Amniotic stem cell (primary cell): ENCODE measurements at places on chromosomes 7 and 10.

DNA sequence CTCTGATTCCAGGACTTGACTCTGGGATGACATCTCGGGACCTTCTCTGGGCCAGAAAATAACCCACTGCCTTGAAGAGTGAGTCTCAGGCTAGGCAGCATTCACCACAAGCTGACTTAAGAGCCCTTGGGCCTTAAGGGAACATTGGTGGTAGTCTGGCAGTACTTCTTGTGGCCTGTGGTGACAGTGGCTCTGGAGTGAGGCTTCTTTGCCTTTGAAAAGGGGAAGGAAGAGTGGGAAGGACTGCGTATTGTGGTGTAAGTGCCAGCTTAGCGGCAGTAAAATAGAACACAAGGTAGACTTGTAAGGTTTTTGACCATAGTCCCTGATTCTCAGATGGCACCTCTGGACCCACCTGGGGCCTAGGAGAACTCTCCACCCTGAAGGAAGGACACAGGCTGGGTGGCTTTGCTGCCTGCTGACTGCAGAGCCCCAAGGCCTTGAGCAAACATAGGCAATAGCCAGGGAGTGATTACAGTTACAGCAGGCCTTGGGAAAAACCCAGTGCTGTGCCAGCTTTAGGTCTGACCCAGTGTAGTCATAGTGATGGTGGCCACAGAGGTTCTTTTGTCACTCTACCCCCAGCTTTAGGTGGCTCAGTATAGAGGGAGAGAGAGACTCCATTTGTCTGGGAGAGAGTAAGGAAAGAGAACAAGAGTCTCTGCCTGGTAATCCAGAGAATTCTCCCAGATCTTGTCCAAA, 483.9 kb downstream of the SH2D4B start:
- no peak for DNase-seq

DNA sequence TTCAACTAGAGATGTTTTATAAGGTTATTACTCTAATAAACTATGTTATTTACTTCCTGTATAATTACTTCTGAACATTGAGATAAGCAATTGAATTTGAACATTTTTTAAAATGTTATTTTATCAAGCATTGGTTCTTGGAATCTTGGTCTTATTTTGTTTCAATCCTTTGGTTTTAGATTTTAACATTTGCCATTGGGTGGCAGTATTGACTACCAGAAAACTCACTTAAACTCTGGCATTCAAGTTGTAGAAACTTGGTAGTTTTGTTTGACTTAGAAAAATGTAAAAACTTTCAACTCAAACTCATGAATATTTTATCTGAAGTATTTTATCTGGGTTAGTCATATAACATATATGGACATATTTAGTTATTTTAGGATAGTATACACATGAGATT, 48.1 kb downstream of the ATRNL1 start:
- no peak for DNase-seq

DNA sequence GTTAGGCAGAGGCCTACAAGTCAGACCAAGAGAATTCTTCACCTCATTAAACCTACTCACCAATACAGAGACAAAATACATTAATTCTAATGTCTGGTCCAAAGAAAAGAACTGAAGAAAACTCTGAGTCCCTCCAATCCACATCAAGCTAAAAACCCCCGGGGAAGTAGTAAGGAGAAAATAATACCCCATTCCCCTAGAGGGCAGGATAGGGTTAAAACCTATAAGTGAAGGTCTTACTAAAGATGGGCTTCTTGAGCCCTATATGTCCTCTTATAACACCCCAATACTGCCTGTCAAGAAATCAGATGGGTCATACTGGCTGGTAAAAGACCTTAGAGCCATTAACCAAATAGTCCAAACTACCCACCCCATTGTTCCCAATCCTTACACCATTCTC, 141.3 kb upstream of the TMEM106B start:
- no peak for DNase-seq

DNA sequence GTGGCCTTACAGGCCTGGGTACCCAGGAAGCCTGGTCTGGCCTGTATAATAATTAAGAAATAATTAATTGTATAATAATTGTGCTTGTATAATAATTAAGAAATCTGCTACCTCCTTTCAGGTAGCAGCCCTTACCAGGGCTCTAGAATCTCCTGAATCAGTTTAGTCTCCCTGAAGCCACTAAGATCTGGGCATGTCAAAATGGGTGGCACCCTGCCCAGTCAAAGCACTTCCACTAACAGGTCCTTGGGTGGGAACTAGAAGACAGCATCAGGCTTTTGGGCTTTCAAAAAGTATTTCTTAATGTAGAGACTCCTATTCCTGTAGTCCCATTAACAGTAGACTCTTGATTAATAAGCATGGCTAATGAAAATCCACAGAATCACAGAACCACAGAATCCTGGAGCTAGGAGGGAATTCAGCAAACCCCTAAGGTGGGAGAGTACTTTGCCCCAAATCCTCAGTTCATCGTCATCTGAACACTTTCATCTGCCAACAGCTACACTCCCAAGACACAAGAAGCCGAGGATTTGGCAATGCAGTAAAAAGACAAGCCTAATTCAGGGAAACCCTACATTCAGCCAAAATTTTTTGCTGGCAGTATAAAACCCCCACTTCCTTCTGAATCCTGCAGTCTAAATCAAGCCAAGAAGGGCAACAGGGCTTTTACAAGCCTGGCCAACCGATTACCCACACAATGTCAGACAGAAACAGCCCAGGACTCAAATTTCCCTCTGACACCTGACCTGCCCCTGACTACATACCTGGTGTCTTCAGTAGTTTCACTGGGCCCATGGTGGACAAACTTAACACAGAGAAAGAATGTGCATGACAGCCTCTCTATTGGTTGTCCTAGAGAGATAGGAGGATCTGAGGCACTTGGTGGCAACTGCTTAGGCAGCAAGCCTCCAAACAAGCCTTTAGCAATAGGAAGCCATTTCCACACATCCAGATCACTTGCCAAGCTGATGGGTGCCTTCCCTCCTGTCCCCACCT, 5.9 kb upstream of the IL6 start:
- no peak for DNase-seq

DNA sequence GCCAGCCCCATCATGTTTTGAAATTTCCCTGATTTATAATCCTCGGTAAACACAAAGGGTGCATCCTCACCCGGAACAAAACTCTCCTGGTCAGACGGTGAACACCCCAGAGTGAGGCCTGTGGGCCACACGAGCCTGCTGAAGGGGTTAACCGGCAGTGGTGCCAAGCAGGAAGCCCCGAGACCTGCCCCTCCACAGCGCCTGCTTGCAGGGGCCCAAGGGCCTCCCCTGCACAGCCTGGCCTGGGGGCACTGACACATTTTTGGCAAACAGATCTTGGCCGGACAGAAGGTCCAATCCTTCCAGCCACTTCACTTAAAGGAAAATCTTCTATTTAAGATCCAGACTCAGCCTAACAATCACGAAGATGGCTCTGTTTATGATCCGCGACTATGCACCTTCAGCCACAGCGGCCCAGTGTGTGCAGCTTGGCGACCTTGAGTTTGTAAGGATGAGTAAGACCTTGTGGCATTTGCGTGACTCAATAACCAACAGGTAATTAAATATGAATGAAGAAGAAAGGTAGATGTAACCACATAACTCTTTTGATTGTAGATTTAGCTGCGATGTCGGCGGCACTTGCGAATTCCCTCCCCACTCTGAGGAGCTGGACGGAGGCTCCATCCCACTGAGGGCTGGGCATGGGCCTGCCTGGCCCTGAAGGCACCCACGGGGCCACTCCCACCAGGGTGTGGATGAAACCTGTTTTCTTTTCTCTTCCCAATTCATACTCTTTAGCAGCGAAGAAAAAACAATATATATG, 328.2 kb downstream of the DNAJB6 start:
- DNase-seq: no peak

DNA sequence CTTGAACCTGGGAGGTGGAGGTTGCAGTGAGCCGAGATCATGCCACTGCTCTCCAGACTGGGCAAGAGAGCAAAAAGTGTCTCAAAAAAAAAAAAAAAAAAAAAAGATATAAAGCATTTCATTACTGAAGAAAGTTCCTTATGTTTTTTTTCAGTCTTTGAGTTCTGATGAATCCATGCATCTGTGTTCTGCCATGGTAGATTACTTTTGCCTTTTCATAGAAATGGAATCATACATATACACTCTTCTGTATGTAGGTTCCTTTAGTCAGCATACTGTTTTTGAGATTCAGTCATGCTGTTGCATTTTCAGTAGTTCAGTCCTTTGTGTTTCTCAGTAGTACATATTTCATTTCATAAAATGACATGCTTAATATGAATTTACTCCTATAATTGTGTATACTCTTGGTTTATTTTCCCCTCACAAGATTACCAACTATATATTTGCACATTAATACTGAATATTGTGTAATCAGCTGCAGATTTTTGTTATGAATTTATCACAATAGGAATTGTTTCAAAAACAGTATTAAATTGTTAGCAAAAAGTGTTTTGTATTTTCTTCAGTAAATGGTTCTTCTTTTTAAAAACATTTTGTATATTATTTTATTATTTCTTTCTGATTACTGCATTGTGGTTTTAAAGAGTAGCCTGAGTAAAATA, 2.8 kb upstream of the ZNF777 start:
- DNase-seq: no peak

DNA sequence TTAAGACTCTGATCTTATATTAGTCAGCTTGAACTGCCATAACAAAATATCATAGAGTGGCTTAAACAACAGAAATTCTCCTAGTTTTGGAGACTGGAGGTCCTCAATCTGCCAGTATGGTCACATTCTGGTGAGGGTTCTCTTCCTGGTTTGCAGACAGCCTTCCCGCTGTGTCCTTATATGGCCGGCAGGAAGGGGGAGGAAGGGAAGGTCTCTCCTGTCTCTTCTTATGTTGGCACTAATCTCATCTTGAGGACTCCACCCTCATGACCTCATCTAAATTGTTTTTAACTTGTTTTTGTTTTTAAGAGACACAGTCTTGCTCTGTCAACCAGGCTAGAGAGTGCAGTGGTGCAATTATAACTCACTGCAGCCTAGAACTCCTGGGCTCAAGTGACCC, 53.1 kb downstream of the VPS41 start:
- DNase-seq: no peak

GRCh38 chr7:28038175-28038797, 142.3 kb downstream of the JAZF1 start:
- DNase-seq: no peak

GRCh38 chr10:74913377-74913979, 87.1 kb downstream of the KAT6B start:
- no peak for DNase-seq
